Cardiac fibroblast (primary cell): ENCODE measurements at places on chromosomes 6 and 20.

DNA sequence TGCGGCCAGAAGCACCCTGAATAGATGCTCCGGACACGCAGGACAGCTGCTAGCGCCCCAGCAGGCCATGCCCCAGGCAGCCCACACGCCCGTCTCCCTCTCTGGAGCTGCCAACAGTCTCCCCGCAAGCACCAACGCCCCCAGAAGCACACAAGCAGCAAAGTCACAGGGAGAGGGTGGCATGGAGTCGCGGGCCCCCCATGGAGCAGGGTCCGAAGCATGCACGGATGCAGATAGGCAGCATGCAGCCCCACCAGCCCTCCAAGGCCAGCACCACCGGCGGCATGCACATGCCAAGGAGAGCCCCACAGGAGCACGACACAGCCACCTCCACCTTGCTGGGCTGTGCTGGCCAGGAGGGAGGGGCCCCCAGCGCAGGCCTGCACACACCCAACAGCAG, 53.8 kb downstream of the KCNQ2 start:
- no peak for DNase-seq

DNA sequence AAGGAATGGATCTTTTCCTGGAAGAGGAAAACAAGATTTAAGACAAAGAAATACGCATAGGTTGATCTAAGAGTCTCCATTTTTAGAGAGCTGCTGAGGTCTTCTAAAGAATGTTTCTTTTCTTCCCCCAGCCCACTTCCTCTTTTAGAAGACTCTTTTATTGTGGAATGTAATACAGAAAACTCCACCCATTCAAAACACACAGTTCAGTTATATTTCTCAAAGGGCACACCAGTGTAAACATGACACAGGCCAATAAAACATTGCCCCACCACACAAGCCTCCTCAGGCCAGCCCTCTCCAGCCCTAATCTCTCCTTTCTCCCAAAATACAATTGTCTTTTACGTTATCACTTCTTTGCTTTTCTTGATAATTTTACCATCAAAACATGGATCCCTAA, 42.8 kb downstream of the SLC35B3 start:
- DNase-seq: no peak

GRCh38 chr20:24577271-24577909, 108.0 kb downstream of the SYNDIG1 start:
- DNase-seq: no peak

- DNase-seq: no peak
Measured at GRCh38 chr6:158962371-158962770, 37.6 kb downstream of the RSPH3 start.

- DNase-seq: no peak
Measured at GRCh38 chr6:88211446-88211845, 45.3 kb upstream of the CNR1 start.

GRCh38 chr20:62946918-62947317, 5.6 kb upstream of the SLC17A9 start:
- no peak for DNase-seq

DNA sequence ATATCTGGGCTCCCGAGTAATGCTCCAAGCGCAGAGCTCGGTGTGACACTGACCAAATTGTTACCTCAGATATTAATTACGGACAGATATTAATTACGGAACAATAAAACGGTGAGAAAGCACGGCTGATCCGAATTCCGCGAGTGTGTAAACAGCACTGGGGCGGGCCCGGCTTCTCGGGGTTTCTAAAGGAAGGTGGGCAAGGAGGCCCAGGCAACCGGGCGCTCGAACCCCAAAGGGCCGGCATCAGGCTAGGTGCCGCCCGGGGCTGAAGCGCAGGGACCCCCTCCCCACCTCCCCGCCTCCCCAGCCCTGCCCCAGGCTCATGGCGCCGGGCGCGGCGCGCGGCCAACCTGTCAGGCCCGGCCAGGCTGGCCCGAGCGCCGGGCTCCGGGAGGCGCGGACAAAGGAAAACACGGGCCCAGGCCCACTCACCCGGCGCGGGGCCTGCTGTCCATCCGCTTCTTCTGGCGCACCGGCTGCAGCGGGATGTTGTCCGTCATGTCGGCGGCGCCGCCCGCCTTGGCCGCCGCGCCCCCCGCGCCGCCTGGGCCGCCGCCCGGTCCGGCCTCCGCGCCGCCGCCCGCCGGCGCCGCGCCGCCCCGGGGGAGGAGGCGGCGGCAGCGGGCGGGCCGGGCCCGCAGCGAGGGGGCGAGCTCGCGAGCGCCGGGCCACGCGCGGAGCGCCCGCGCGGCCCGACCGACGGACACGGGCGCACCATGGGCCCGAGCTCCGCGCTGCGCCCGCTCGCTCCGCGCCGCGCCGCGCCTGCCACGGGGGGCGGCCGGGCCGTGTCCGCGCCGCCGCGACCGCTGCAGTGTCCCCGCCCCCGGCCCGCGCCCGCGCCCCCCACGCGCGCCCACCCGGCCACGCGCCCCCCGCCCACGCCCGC, at the start of gene ATP9A:
Gene ATP9A (minus strand): TSS at position 524 of the 892 bp plus-strand sequence. CDS start 21 bp downstream, at position 503.
- DNase-seq: peak; percentile 41

DNA sequence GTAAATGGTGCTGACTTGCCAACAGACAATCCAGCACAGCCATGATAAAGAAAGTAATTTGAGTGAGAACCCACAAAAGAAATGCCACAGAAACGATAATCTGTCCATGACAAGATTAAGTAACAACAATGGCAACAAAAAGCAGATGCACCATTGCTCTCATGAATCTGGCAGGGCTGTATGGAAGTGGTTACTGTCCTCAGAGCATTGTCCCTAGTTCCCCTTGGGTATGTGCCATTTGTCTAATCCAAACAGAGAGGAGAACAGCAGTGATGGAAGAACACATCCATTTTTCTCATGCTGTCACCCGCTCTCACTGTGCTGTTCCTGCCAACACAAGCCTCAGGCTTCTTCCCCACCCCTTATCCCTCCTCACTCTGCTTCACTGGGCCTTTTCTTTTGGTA, 65.8 kb downstream of the REV3L start:
- DNase-seq: peak; percentile 46

DNA sequence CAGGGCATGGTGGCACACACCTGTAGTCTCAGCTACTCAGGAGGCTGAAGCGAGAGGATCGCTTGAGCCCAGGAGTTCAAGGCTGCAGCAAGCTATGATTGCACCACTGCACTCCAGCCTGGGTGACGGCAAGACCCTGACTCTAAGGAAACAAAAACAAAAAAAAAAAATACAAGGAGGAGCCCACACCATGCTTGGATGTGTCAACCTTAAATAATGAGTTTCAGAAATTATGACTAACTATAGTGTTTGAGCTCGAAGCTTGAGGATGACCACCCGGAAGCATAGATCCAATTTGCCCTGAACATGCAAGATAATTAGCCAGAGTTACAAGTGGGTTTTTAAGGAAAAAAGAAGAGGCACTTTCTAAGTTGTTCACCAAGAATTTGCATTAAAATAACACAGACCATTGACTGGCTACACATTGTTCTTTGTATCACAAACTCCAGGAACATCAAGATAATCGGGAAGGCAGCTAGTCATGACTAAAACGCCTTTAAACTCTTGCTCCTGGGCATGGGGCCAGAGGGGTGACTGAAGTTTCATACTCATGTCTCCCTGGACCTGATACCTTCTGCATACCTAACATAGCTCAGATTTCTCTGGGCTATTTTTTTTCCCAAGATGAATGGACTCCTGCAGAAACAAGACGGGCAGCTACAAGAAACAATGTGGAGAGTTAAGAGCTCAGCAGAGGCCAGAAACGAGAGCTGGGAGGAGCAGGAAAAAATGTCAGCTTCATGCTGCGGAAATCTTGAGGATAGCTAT, 289.6 kb downstream of the PREX1 start:
- DNase-seq: peak; percentile 88

DNA sequence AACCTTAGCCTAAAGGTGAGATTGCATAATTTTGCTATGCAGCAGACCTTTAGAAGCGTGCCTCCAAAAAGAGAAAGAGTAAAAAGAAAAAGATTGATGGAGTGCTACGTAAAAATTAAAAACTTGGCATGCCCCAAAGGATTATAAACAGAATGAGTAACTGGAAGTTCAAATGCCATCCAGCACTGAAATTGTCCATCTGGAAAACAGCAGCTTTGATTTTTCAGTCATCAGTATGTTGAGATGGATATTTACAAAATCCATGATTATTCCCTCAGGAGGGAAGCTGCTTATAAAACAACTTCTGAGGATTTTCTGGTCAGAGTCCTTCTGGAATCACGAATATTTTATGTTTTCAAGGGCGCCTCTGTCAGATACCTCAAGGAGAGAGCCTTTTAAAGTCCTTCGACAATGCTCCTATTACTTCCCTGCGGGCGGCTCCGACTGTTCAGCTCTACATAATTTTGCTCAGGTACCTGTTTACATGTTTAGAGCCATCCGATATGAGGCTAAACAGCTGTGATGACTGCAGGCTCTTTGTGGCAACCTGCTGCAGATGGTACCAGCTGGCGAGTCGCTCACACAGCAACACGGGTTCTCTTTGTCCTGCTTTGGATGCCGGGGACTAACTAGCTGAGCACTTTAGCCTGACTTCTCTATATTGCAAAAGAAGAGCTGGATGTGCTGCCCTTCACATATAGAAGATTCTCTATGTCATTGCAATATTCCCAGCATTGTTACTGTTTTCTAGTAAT, 83.3 kb downstream of the RCAN2 start:
- DNase-seq: peak; percentile 1

- no peak for DNase-seq
Measured at GRCh38 chr20:3887876-3888620, 1.1 kb upstream of the PANK2 start.

- peak; percentile 33 for DNase-seq
Measured at GRCh38 chr6:35804996-35805736, at the start of gene LHFPL5. Gene LHFPL5, plus strand, starts transcription at chr6:35805352. Its CDS starts 319 bp downstream, at chr6:35805671.

- DNase-seq: no peak
Measured at GRCh38 chr6:31110825-31111582, 1.4 kb downstream of the C6orf15 start.

DNA sequence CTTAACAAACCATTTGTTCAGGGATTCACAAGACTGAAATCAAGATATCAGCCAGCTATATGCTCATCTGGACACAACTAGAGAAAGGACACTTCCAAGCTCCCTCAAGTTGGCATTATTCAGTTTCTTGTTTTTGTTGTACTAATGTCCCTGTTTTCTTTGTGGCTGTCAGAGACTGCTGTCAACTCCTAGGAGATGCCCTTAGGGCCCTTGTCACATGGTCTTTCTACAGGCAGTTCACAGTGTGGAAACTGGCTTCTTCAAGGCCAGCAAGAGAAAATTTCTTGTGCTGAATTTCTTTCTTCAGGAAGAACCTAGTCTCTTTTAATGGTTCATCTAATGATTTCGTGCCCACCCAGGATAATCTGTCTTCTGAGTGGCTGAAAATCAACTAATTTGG, 677.2 kb upstream of the MAN1A1 start:
- DNase-seq: no peak

DNA sequence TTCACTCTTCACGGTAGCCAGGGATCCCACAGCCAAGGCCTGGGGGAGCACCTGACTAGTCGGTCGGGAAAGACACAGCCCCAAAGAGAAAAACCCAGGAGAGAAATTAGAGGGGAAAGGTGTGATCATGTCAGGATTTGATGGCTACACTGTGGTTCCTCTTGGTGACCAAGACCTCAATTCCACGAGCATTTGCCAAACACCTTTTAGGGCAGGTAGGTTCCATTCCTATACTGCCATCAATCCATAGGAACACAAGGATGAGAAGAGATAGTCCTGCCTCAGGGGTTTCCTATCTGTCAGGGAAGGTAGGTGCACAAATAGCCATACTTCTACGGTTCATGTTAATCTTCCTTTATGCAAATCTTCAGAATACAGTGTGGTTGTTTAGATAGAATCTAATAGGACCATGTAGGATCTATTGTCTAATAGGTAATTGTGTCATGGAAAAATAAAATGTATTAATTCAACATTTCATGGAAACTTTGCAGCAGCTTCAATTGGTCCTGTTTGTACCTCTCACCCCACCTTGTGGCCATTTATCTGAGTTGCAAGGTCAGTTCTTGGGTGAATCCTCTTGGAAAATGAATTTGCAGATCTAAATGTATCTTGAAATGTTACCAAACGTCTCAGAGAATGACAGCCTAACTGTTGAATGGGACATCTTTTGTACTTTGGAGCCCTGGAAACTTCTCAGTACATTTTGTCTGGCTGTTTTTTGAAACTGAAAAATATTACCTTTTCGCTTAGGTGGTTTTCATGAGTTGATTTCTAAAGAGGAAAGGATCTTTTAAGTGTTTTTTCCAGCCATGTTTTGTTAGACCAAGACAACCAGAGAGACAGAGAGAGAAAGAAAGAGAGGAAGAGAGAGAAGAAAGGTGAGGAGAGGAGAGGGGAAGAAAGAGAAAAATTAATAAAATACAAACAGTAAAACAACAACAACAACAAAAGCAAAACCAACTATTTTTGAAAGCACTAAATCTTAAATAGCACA, 33.7 kb upstream of the IYD start:
- peak; percentile 86 for DNase-seq

GRCh38 chr6:1912731-1913130, 303.0 kb downstream of the FOXC1 start:
- DNase-seq: no peak
